ENCODE measurements at places on chromosomes 16 and 17. TPM values are rescaled to one million over a fixed set of nuclear protein-coding genes. Genes with fewer than 3 reads are reported as not detected.
A peak's percentile ranks its signal among the peaks of the same experiment; 100 is the strongest.

GRCh38 chr17:66519154-66519553 lies 216.7 kb downstream of the PRKCA start:
- no peak for DNase-seq
- H3K4me3 ChIP-seq: no peak overlapping the region
- H3K27me3 ChIP-seq: peaks cover 2% of the 10 kb centered on the region
- no peak overlapping the region for H3K27ac ChIP-seq
- peaks cover 2% of the 10 kb centered on the region for H3K36me3 ChIP-seq

The ABCC12 gene
- total RNA-seq: not detected

The FOXF1 gene
- 2.6 TPM for total RNA-seq

GRCh38 chr17:73343739-73344454 lies 32.1 kb upstream of the CDC42EP4 start:
- peaks cover 52% of the 10 kb centered on the region for H3K4me1 ChIP-seq
- H3K27ac ChIP-seq: peak overlapping the region; percentile 89
- no peaks in the 10 kb centered on the region for H3K36me3 ChIP-seq
- no peak for DNase-seq

The PPP1R27 gene
- total RNA-seq: 0.35 TPM

The MARCHF10 gene
- 0.53 TPM for total RNA-seq

- H3K36me3 ChIP-seq: peaks cover 27% of the 10 kb centered on the region
- peaks cover 7% of the 10 kb centered on the region for H3K4me1 ChIP-seq
- H3K4me3 ChIP-seq: no peak overlapping the region
- no peaks in the 10 kb centered on the region for H3K27me3 ChIP-seq
- no peak overlapping the region for H3K27ac ChIP-seq
These were observed 35.1 kb downstream of the VPS53 start for GRCh38 chr17:679491-679890.

- H3K4me3 ChIP-seq: no peak overlapping the region
- peaks cover 27% of the 10 kb centered on the region for H3K4me1 ChIP-seq
- peaks cover 9% of the 10 kb centered on the region for H3K36me3 ChIP-seq
- no peaks in the 10 kb centered on the region for H3K27me3 ChIP-seq
- no peak overlapping the region for H3K27ac ChIP-seq
These were observed 103.1 kb downstream of the RPTOR start for GRCh38 chr17:80647746-80648145.

DNA sequence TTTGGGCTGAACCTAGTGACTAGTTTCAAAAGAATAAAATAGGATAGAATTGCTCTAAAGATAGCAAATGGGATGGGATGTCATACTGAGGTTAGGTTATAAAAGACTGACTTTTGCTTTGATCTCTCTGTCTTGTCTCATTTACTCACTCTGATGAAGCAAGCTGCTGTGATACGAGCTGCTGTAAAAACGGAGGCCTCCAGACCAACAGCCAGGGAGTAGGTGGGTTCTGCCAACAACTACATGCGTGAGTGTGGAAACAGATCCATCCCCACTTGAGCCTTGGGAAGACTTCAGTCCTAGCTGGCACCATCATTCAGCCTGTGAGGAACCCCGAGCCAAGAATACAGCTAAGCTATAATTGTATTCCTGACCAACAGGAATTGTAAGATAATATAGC lies 373.9 kb upstream of the CA10 start:
- H3K27ac ChIP-seq: no peak overlapping the region
- H3K4me3 ChIP-seq: no peak overlapping the region
- no peaks in the 10 kb centered on the region for H3K36me3 ChIP-seq
- no peaks in the 10 kb centered on the region for H3K27me3 ChIP-seq
- DNase-seq: no peak

- H3K36me3 ChIP-seq: no peaks in the 10 kb centered on the region
- H3K27ac ChIP-seq: no peak overlapping the region
- H3K27me3 ChIP-seq: no peaks in the 10 kb centered on the region
- peaks cover 14% of the 10 kb centered on the region for H3K4me1 ChIP-seq
- no peak for DNase-seq
These were observed 74.3 kb downstream of the AXIN2 start for GRCh38 chr17:65487161-65487560.

GRCh38 chr17:36602924-36603384 lies 1.6 kb downstream of the MRM1 start:
- peak; percentile 54 for DNase-seq
- H3K4me1 ChIP-seq: peaks cover 22% of the 10 kb centered on the region
- peak overlapping the region; percentile 82 for H3K4me3 ChIP-seq
- peaks cover 1% of the 10 kb centered on the region for H3K36me3 ChIP-seq
- H3K27me3 ChIP-seq: no peaks in the 10 kb centered on the region

The PIRT gene
- total RNA-seq: not detected

GRCh38 chr17:81867991-81868673 lies 3.0 kb downstream of the ARHGDIA start:
- H3K27me3 ChIP-seq: no peaks in the 10 kb centered on the region
- H3K27ac ChIP-seq: peak overlapping the region; percentile 96
- no peaks in the 10 kb centered on the region for H3K36me3 ChIP-seq
- peak overlapping the region; percentile 20 for H3K4me3 ChIP-seq
- no peak for DNase-seq

The ZNF385C gene
- total RNA-seq: 2.9 TPM

DNA sequence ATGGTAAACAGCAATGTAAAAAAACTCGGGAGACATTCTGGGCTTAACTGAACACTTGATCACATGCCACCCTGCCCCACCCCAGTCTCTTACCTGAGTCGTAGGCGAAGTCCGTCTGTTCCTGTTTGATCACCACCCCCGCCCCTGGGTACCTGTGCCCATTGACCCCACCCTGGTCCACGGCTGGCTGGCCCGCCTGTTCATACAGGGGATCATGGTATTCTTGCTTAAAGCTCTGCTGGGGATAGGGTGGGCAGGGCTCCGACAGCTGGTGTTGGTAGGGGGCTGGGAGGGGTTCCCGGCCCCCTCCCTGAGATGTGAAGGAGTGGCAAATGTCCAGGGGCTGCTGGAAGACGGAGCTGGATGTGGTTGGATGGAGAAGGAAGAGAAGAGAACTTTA lies 13.6 kb downstream of the ETV4 start:
- DNase-seq: no peak
- no peak overlapping the region for H3K4me3 ChIP-seq
- H3K4me1 ChIP-seq: peaks cover 25% of the 10 kb centered on the region
- H3K27ac ChIP-seq: no peak overlapping the region
- H3K27me3 ChIP-seq: peaks cover 15% of the 10 kb centered on the region
- no peaks in the 10 kb centered on the region for H3K36me3 ChIP-seq

The ARL5C gene
- total RNA-seq: not detected

GRCh38 chr17:38511150-38512108 lies 83.2 kb downstream of the ARHGAP23 start:
- H3K36me3 ChIP-seq: no peaks in the 10 kb centered on the region
- H3K4me1 ChIP-seq: peaks cover 28% of the 10 kb centered on the region
- peaks cover 18% of the 10 kb centered on the region for H3K27me3 ChIP-seq
- H3K4me3 ChIP-seq: peak overlapping the region; percentile 61
- no peak for DNase-seq

- H3K36me3 ChIP-seq: no peaks in the 10 kb centered on the region
- H3K4me1 ChIP-seq: no peaks in the 10 kb centered on the region
- DNase-seq: no peak
- H3K27ac ChIP-seq: no peak overlapping the region
- no peak overlapping the region for H3K4me3 ChIP-seq
These were observed 10.3 kb downstream of the GSG1L2 start for GRCh38 chr17:9811537-9811936.

- no peak for DNase-seq
- peaks cover 11% of the 10 kb centered on the region for H3K4me1 ChIP-seq
- peaks cover 5% of the 10 kb centered on the region for H3K27me3 ChIP-seq
- H3K4me3 ChIP-seq: no peak overlapping the region
- H3K36me3 ChIP-seq: peaks cover 4% of the 10 kb centered on the region
These were observed 35.2 kb upstream of the SMIM36 start for GRCh38 chr17:55546481-55546880.

DNA sequence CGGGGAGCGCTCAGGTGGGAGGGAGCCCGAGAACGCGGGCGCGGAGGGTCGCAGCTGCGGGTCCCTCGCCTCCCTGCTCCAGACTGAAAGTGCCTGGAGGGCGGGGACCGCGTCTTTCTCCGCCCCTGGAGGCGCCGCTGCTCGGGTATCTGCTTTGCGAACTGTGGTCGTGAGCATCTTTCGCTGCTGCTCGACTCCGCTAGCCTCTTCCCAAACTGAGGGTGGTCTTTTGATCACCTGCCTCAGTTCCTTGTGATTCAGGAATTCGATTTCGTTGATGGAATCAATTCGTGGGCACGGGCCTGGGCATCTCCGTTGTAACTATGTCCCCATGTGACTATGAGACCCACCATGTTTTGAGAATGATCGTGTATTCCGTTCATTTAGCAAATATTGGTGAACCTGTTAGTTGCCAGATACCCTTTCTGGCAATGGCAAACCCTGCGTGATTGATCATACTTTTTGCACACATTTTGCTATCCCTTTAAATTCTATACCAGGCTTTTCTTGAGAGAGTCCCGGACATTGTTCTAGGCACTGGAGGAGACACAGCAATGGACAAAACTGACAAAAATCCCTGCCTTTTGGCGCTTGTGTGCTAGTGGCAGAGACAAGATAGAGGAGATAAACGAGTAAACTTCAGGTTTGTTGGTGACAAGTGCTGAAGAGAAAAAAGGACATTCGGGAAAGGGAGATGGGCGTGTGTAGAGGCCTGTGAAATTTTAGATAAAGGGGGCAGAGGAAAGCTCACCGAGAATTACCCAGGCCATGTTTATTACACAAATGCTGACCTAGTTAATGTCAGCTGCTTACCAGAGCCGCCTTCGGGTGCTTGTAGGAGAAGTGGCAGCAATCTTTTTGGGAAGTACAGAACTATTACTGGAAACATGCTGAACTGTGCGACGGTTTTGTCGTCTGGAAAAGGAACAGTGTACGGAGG lies 948 bp downstream of the UTP18 start:
- no peak for DNase-seq
- peaks cover 38% of the 10 kb centered on the region for H3K4me1 ChIP-seq
- H3K36me3 ChIP-seq: peaks cover 14% of the 10 kb centered on the region
- H3K27ac ChIP-seq: peak overlapping the region; percentile 77
- no peaks in the 10 kb centered on the region for H3K27me3 ChIP-seq
- peak overlapping the region; percentile 92 for H3K4me3 ChIP-seq

The PHAF1 gene
- 21.5 TPM for total RNA-seq

DNA sequence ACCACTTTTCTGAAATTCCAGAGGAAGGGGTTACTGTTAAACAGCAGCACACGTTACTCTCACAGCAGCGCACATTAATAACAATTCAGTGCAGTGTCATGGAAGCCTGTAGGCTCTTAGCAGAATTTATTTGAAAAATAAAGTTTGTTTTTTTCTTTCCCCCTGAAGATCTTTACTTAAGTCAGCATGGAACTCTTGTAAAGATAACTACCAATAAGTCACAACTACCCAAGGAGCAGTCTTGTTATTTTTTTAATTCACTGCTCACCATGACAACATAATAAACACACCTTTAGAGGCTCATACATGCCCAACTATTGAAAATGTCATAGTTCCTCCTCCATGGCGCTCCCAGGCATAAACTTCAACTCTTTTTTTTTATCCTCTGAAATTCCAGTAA lies 31.8 kb upstream of the PSMD7 start:
- H3K4me3 ChIP-seq: no peak overlapping the region
- DNase-seq: no peak
- H3K36me3 ChIP-seq: no peaks in the 10 kb centered on the region
- peak overlapping the region; percentile 84 for H3K27ac ChIP-seq
- peaks cover 47% of the 10 kb centered on the region for H3K4me1 ChIP-seq
- no peaks in the 10 kb centered on the region for H3K27me3 ChIP-seq

DNA sequence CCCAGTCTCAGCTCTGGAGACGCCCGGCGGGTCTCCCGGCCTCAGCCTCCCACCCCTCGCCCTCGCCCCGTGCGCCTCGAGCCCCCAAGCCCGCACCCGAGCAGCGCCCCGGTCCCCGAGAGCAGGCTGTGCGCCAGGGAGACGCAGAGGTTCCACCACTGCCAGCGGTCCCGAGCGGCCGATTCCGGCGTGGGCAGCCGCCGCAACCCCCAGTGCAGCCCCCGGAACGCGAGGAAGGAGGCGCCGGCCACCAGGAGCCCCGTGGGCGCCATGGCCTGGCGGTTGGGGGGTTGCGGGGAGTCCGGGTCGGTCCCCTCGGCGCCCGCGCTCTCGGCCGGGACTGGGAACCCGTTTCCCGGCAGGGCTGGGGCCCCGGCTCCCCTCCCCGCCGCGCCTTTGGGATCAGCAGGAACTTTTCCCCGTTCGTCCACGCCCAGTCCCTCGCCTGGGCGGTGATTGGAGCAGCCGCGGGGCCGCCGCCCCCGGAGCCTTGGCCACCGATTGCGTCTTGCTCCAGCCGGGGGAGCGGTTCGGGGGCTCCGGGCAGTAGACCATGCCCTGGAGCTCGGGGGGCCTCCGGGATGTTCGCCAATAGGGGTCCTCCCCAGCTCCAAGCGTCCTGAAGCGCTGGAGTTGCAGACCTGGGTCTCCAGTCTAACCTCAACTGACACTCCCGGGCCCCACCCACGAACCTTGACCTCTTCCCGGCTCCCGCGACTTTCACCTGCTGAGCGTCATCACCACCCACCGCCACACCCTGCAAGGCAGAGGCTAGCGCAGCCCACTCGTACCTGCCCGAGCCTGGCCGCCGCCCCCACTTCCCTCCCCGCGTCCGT lies at the start of gene TLCD2:
TLCD2 (minus strand) TSS at position 407 of the 836 bp plus-strand sequence; CDS start at position 272, 135 bp downstream.
- H3K4me1 ChIP-seq: peaks cover 48% of the 10 kb centered on the region
- DNase-seq: peak; percentile 77
- peaks cover 6% of the 10 kb centered on the region for H3K36me3 ChIP-seq
- no peaks in the 10 kb centered on the region for H3K27me3 ChIP-seq
- peak within 1 kb of the TSS; percentile 89 for H3K27ac ChIP-seq

DNA sequence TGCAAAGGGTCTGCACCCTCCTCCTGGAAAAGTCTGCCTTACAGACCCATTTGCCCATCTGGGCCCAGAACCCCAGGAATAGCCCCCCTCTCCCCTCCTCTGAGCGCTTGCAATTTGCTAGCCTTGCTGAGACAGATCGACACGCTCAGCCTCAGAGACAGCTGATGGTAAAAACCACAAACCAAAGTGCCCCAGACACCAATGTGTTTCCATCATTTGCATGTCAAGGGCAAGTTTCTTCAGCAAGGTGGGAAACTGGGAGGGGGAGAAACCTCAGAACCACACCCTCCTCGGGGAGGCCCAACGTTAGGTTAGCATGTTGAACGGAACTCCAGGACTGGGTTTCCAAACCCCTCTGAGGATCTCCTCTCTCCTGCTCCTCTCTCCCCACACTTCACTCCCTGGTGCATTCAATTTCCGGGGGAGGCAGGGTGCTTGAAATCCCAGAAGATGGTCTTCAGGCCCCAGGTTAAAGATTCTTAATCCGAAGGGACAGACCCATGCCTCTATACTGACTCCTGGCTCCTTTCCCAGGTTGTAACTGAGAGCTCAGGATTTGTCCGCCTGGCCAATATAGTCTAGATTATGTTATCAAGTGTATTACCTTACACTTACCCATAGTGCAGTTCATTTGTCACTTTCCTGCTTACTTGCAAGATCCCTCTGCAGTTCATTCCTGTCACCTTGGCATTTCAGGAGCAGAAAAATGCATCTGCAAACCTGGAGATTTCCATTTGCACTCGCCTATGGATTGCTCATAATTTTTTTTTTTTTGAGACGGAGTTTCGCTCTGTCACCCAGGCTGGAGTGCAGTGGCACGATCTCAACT lies 1.3 kb upstream of the CUEDC1 start:
- peak overlapping the region; percentile 77 for H3K27ac ChIP-seq
- H3K36me3 ChIP-seq: no peaks in the 10 kb centered on the region
- DNase-seq: no peak
- H3K27me3 ChIP-seq: no peaks in the 10 kb centered on the region
- peak overlapping the region; percentile 67 for H3K4me3 ChIP-seq

The TPSD1 gene
- total RNA-seq: not detected

The CDRT4 gene
- 34.1 TPM for total RNA-seq

- H3K4me3 ChIP-seq: no peak overlapping the region
- H3K4me1 ChIP-seq: peaks cover 6% of the 10 kb centered on the region
- peaks cover 71% of the 10 kb centered on the region for H3K27me3 ChIP-seq
- no peak for DNase-seq
These were observed 29.2 kb downstream of the SLFN11 start for GRCh38 chr17:35344262-35344661.

The ZG16B gene
- 0.70 TPM for total RNA-seq

The RBBP6 gene
- 101 TPM for total RNA-seq
